Femur (tissue), 1 donor: ENCODE measurements at places on chromosomes 11 and 22.

DNA sequence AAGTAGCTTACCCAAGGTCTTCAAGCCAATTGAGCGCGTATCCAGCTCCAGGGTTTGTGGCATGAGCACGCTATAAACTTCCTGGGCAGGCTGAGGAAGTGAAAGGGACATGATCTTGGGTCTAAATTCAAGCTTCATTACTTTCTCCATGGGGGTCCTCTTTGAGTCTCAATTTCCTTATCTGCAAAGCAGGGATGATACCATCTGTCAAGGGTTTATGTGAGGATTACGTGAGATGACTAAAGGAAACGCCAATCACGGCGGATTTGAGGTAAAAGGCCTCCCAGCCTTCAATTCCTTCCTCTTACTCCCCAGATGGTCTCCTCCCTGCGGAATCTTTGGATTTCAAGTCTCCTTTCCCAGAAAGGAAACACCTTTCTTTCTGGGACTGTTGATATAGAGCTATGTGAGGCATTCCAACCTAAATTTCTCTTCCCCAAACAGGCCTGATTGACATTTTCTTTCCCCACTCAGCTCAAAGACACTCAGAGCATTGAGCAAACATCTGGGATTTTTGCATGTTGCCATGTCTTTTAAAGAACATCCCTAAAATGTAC lies 474.4 kb downstream of the INSC start:
- DNase-seq: no peak

DNA sequence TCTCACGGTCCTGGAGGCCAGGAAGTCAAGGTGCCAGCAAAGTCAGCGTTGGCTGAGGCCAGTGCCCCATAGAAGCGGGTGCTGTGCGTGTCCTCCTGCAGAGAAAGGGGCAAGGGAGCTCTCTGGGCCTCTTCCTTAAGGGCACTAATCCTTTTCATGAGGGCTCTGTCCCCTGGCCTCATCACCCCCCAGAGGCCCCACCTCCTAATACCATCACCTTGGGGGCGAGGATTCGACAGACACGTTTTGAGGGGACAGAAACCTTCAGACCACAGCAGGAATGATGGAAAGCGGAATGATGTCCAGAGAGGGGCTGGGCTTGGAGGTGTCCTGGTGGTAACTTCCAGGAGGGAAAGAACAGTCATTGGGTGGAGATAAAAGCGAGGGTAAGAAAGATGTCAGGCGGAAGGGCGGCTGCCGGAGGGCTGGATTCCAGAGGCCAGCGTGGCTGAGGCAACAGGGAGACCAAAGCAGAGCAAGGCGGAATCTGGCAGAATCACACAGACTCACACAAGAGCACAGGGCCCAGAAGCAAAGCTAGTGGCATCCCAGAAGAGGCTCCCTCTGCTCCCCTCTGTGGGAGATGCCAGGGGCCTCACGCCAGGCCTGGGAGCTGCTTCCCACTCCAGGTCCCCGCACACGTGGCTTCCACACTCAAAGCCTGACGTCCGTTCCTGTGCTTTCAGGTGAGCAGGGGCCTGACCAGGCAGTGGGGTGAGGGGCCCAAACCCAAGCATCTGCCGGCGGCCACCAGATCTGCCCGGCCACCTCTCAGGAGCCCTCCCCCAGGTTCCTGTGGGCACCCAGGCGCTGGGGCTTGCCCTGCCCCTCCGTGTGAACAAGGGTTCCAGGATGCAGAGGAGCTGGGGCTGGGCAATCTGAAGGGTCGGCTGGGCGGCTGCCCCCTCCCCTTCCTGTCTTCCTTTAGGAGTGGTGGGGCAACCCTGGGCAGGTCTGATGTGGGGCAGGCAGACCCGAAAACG lies 784.5 kb downstream of the BRD1 start:
- no peak for DNase-seq

- DNase-seq: no peak
Measured at GRCh38 chr11:46719048-46719542, at the start of gene F2. F2 (plus strand) TSS chr11:46719213; CDS start chr11:46719236, 23 bp downstream.

- DNase-seq: peak; percentile 91
Measured at GRCh38 chr11:75557666-75558494, 4.2 kb upstream of the SERPINH1 start.

DNA sequence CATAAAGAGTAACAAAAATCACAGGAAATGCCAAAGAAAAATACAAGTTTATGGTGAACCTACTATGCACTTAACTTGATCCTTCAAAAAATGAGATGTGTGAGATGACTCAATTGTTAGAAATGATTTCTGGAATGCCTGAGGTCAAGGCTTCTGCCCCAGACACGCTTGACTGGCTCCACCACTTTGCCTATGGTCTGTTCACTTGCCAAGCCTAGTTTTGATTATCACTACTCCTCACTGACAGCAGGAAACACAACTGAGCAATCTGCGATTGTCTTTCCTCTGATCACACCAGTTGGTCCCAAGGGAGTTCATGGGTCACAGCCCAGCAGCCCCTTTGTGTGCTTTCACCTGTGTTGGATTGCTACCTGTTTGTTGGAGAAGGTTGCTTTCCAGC lies 20.6 kb upstream of the PRDM10 start:
- no peak for DNase-seq
